ENCODE measurements at places on chromosomes 12 and 14.

DNA sequence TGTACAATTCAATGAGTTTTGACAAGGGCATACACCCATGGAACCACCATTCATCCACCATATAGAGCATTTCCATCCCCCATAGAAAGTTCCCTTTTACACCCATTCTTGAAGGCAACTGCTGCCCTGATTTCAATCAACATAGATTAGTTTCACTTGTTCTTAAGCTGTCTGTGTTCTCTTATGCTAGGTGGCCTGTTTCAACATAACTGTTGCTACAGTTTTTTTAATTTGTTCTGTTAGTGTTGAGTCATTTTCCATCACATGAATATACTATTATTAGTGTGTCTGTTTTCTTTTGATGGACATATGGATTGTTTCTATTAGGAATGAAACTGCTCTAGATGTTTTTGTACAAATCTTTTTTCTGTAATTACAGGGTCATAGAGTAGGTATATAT is 123.4 kb downstream of the PTPRQ start:
- no peak for DNase-seq

DNA sequence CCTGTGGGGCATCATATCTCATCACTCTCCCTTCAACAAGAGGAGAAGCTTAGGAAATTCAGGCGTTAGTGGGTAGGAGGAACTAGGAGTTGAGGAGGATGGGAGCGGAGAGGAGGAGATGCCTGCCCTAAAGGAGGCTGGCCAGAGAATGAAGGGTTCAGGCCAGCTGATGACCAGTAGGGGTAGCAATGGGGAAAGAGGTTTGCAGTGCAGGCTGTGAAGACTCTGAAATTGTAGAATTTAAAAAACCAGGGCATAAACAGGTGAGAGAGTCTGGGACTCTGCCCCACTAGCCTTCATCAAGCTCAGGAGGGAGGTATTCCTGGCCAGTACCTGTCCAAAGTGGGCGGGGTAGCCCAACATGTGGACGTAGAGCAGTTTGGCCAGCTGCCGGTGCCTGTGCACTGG is 809 bp downstream of the AP1G2 start:
- no peak for DNase-seq

GRCh38 chr12:44287545-44287944 is 451.7 kb downstream of the TMEM117 start:
- no peak for DNase-seq

DNA sequence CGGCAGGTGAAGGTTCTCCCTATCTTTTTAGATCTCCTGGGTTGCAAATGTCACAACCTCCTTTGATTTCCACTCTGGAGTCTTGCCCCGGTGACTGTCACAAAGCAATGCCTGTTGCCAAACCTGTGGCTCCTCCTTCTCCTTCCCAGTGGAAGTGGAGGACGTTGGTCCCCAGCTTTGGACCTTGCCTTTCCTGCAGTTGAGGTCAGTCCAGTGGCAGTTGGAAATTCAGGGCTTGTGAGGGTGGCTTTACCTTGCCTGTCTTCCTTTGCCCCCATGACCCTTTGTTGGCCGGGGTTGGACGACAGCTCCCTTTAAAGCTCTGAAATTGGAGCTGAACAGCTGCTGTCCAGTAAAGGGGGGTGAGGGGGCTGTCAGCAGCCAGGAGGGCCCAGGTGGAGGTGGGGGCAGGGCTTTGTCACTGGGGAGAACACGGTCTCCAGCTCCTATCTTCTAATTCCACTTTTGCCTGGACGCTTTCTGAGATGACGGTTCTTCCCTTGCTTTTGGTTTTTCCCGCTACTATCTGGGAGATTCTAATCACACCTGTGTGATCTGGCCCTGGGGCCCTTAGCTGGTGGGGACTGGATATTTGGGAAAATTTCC is 4.1 kb downstream of the TEAD4 start:
- DNase-seq: no peak

GRCh38 chr14:25095736-25096437 is 45.9 kb upstream of the STXBP6 start:
- DNase-seq: no peak

- DNase-seq: no peak
These were observed 4.9 kb downstream of the NCKAP5L start for GRCh38 chr12:49823350-49823749.

GRCh38 chr12:4217091-4217490 is 56.5 kb upstream of the CCND2 start:
- DNase-seq: no peak

Measured in Panc1 (cell line).